ENCODE measurements at places on chromosomes 1 and 21.

- no peak for DNase-seq
These were observed 31.4 kb upstream of the DMBX1 start for GRCh38 chr1:46458190-46458589.

- DNase-seq: no peak
These were observed 123.6 kb downstream of the TGFB2 start for GRCh38 chr1:218468711-218469110.

GRCh38 chr1:201888282-201889089 is at the start of gene SHISA4:
SHISA4 (plus strand) TSS chr1:201888898; CDS start chr1:201888995, 97 bp downstream.
- DNase-seq: no peak

DNA sequence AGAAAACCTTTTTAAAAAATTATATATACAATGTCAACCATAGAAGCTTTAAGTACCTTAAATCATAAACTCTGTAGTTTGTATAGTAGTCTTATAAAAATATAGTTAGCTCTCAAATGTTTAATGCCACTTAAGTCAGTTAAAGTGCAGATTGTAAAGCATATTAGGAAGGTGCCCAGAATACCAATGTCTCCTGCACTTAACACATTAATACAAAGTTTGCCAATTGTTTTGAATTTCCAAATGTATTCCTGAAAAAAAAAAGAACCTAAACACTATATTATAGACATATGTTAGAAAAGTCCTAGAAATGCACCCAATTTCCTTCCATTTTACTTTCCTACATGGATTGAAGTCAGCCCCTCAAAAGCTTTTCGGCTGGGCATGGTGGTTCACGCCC is 12.1 kb downstream of the F3 start:
- no peak for DNase-seq

DNA sequence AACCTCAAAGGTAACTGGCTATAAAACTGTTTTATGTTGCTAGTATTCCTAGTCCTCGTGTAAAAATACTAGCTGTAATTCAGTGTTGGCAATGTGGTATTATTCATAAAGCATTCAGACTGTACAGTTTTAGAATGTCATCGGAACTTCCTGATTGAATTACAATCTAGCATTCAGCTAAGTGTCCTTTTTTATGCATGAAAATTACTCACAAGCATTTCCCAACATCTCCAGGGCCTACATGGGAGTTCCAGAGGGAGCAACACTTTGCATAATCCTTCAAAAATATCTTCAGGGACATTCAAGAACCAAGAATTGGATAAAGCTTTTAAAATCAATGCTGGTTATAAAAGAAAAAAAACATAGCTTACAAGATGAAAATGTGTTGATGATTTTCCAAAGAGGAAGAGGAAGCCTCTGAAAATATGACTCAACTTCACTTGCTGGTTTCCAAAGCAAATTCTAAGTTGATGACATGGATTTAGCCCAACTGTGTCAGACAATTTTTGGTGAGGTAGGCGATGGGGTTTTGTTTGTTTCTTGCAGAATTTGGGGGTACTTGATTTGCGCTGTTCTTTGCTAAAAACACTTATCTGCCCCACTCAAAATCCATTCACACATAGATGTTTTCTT is 137.8 kb downstream of the SLC44A5 start:
- DNase-seq: no peak

- peak; percentile 86 for DNase-seq
These were observed 12.3 kb downstream of the CLCNKB start for GRCh38 chr1:16055613-16056520.

DNA sequence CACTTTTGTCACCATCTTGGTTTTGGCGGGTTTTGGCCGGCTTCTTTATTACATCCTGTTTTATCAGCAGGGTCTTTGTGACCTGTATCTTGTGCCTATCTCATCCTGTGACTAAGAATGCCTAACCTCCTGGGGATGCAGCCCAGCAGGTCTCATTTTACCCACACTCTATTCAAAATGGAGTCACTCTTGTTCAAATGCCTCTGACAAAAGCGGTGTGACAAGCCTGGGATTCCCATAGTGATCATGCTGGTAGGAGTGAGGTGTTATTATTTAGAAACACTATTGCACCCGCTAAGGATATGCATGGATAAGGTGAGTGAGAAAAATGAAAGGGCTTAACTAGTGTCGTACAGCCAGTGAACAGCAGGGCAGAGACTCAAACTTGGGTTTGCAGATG is 111.7 kb upstream of the COA6 start:
- DNase-seq: no peak

DNA sequence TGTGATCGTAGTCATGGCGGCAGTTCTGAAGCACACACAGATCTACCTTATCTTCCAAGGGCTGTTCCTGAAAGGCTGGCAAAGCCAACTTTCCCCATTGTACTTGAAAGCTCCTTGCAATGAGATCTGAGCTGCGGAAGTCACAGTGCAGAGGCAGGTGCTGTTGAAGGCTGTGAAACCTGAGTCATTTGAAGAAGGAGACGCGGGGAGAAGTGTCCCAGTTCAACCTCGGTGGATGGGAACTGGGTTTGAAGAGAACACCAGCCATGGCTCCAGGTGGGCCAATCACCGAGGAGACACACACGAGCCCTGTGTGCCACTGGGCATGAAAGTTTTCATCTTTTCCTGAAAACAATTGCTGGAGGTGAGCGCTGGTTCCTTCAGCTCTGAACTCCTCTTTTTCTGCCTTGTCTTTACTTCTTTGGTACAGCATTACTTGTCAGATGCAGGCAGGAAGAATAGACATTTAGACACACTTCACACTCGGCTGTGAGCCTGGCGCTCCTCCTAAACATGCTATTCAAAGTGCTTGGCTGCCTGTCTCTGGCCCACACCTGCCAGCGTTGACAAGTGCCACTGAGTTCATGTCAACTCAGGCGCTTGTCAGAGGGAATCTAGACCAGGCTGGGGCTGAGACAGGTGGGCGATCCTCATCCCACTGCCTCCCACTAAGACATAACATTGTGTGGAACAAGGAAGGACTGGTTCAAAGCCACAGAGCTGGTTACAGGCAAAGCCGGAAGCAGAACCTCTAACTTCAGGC is 25.7 kb upstream of the PDE9A start:
- no peak for DNase-seq

DNA sequence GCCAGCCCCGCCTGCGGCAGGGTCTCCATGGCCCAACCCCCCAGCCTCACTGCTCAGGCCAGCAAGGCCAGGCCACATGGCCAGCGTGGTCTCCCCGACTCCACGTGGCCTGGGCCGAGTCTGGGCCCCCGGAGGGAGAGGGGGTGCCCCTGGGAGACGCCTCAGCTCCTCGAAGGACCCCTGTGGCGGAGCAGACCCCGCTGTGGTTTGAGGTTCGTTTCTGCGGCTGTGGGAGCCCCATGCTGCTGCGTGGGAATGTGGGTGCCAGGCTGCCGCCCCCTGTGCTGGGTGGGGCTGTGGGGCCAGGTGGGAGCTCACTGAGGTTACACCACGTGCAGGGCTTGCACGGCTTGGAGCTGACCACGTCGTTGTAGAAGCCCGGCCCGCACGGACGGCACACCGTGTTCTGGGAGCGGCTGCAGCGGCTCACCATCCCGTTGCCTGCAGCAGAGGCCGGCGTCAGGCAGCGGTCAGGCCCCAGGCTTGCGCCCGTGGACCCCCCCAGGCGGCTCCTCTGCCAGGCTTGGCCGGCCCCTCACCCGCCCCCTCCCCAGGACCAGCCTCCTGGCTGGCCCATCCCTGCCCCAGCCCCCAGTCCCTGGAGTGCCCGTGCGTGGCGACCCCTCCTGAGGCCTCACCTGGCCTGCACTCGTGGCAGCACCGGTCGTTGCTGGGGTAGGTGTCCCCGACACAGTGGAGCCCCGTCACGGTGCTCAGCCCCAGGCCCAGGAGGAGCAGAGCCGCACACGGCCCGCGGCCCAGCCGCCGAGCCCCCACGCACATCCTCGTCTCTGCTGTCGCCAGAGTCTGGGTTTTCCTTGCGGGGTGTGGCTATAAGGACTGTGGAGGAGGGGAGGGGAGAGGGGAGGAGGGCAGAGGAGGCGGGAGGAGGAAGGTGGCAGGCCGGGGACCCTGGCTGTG is at the start of gene TNFRSF4:
Gene TNFRSF4, minus strand, starts transcription at position 809 of the 921 bp plus-strand sequence. Its CDS starts 26 bp downstream, at position 783.
- DNase-seq: no peak

- DNase-seq: no peak
These were observed 97.5 kb downstream of the LRIG2 start for GRCh38 chr1:113170519-113170918.

DNA sequence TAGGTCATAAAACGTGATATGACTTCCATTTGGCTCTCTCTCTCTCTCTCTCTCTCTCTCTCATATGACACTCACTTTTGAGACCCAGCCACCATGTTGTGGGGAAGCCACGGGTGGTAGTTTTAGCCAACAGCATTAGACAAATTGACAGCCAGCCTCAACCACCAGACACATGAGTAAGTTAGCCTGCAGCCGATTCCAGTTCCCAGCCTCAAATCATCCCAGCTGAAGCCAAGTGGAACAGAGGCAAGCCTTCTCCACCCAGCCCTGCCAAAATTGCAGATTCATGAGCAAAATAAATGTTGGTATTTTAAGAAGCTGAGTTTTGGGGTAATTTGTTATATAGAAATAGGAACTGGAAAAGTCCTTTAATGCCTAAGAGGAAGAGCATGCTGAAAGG is 98.0 kb upstream of the DNAH14 start:
- DNase-seq: no peak

DNA sequence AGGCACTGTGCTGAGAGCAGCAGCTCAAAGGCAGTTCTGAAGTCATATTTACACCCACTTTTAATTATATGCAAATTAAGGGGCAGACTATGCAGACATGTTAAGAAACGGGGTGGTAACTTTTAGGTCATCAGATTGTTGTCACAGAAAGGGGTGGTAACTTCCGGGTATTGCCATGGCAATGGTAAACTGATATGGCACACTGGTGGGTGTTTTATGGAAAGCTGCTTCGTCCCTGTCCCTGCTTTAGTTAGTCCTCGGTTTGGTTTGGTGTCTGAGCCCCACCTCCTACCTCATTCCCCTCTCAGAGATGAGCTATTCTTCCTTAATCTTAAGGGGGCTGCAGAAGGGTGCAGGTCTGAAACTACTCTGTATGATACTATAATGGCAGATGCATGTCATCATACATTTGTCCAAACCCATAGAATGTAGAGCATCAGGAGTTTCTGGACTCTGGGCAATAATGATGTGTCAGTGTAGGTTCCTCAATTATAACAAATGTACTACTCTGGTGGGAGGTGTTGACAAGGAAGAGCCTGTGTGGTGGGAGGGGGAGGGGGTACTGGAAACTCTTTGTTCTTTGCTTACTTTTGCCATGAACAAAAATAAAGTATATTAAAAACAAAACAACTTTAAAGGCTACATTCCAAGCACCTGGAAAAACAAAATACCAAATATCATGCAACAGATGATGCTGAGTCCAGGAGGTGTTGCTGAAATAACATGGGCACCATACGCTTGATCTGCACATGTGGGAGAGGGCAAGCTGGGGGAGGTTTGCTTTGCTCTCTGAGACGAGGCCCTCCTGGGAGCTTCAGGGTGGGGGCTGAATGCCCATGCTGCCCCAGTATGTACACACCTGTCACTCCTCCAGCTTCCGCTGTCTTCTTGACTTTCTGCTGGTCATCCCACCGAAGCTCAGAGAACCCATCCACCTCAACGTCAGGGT is 6.3 kb downstream of the PARP1 start:
- DNase-seq: peak; percentile 29

DNA sequence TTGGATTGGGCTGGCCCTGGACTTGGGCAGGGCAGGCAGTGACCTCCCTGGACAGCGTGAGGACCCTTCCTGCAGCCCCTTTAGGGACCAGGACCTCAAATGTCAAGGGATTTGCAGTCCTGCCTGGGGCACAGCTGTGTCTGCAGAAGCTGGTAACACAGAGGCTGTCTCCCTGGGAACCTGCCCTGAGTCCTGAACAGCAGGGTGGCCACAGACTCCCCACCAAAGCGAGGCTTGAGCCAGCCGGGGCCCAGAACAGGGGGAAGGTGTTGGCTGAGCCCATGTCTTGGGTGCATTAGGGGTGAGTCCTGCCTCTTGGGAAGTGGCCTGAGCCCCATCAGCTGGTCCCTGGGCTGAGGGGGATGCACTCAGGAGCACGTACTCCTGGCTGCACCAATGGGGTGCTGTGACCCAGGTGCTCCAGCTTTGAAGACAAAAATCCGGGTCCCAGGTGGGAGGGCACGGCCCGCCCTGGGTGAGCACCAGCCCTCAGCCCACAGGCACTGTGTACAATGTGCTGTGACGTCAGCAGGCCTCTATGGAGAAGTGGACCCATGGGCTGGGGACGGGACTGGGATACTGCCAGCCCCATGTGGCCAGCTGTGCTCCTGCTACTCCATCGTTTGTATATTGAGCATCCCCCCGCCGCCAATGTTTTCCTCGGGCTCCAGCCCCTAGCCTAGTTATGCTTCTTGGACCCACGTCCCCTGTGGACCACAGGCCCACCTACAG is 72.0 kb upstream of the ARHGEF16 start:
- no peak for DNase-seq

GRCh38 chr1:50289495-50289894 is 133.7 kb downstream of the DMRTA2 start:
- no peak for DNase-seq

DNA sequence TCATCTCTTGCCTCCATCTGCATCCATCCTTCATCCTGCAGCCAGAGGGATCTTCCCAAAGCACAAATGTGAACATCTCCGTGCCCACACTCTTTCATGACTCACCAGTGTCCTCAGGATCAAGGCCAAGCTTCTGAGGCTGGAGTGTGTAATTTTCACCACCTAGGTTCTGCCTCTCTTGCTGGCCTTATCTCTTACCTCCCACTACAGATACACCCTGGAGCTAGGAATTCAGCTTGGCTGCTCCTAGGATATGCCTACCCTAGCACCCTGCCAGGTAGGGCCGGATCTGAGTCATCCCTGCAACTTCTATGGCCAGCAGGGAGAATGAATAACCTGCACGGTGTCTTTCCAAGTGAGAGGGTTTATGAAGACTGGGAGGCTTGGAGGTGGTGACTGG is 208.7 kb upstream of the CSF3R start:
- no peak for DNase-seq

DNA sequence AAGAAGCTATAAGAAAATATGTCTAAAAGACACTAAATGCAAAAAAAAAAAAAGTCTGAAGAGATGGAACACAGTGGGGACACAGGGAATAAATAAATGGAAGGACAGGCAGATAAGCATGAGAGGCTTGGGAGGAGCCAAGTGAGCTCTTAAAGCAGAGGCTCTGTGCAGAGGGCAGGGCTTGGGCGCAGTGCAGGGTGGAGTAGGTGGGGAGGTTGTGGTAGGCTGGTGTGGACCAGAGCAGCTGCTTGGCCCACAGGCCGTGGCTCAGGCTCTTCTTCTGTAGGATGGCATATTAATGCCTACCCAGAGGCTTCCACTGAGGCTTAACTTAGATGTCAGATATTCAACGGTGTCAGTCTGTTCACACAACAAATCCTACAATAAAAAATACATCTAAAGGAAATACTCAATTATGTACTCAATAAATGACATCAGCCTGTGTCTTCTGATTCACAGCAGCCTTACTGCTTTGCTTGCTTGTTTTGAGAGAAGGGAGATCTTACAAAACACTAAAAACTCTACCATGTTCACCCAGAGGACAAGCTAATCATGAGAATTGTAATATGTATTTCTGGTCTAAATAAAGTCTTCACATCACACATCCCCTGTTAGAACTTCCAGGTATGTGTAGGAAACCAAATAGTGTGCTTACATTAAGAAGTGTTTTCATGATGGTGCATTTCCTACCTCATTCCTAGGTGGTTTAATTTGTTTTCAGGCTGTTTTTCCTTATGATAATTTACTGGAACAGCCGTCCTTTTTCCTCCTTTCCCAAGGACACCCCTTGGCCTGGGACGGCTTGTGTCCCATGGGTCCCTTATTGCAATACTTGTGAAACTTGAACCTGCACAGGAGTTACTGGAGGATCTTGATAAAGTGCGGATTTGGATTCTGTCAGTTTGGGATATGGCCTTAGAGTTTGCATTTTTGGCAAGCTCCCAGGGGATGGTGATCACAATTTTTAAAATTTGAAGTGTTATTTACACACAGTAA is 24.9 kb downstream of the DIP2A start:
- DNase-seq: no peak

Data from MM.1S (cell line).